ENCODE measurements at places on chromosomes 5 and 9. TPM values are rescaled to one million over a fixed set of nuclear protein-coding genes. Genes with fewer than 3 reads are reported as not detected.

KIF24 gene
- 1.3 TPM for total RNA-seq

PHF24 gene
- 0.67 TPM for total RNA-seq

CDKN2B gene
- 50.0 TPM for total RNA-seq

SLC44A1 gene
- 29.1 TPM for total RNA-seq

PNPLA7 gene
- 1.3 TPM for total RNA-seq

CCNI2 gene
- not detected for total RNA-seq

PCDHA3 gene
- total RNA-seq: not detected

TRIM7 gene
- 16.3 TPM for total RNA-seq

ISL1 gene
- total RNA-seq: not detected

SH3GL2 gene
- not detected for total RNA-seq

WHRN gene
- total RNA-seq: 3.2 TPM

Data from mammary epithelial cell (primary cell).